ENCODE measurements at places on chromosomes 5 and 9.

DNA sequence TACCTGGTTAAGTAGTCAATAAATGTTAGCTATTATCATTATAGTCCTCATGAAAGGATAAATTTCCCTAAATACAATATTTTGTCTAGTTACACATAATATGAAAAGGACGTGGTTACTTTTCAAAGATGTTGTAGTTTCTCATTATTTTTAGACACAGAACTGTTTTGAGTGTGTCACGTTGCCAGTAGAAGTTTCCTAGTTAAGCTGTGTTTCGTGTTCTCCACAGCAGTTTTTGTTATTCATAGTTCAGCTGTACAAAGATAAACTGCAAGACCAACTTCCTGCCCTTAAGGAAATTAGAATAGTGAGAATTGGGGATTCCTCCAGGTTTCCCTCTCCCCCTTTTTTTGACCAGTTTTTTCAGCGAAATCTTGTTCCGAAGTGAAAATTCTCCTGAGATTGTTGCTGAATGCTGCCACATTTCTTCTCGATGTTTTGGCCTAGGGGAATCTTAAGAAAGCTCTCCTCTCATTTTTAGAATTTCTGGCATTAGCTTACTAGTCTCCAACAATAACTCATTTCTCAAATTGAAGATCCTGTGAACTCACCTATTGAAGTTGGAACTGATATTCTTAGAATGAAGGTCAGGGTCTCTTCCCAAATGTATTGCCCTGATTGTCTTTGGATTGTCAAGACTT is 176.1 kb downstream of the PAM start:
- no peak for DNase-seq

DNA sequence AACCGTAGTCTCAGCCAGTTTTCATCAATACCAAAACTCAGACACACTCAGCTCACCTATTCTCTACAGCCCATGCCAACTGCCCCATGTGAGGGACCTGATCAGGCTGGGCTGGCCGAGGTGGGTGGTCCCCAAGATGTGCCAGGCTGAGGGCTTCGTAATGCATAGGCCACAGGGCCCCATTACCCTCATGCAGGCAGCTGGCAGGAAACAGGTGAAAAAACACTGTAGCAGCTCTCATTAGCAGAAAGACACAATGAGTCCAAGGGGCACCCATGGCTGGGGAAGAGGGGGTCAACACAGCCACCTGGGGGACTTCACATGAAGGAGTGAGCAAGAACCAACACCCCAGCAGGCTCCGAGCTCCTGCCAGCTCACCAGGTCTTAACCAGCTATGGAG is 8.2 kb downstream of the IPPK start:
- DNase-seq, result no peak

DNA sequence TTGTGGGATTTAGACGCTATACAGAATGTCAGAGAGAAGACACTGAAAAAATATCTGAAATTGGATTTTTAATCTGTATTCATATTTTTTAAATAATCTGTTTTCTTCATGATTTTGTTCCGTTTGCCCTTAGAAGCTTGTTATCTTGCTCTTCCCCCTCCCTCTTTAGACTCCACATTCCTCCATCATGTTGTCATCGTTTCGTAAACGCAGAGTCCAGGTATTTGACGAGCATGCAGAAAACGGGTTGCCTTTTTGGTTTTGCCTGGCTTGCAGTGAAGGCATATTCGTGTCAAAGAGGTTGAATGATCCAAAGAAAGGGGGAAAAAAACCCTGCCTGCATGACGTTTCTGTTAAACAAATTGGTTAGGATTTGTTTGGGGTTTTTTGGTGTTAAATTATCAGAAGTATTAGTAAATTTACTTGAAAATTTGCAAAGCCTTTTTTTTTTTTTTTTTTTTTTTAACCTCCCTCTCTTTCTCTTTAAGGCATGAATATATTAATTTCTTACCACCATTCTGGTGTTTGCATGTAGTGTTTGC is 2.9 kb downstream of the SPTAN1 start:
- no peak for DNase-seq

DNA sequence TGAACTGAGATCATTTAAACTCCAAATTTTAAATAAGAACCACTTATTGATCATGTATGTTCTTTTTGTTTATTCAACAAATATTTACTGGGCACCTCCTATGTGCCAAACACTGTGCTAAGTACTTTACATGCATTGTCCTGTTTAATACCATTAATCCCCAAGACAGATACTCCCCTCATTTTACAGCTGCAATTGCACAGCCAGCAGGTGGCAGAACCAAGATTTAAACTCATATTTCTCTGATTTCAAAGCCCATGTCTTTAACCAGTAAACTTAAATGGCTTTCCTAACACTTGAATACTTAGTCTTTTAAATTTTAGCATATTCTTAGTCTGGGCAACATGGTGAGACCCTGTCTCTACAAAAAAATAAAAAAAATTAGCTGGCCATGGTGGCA is 43.4 kb upstream of the KIAA1958 start:
- DNase-seq, result peak; percentile 3

DNA sequence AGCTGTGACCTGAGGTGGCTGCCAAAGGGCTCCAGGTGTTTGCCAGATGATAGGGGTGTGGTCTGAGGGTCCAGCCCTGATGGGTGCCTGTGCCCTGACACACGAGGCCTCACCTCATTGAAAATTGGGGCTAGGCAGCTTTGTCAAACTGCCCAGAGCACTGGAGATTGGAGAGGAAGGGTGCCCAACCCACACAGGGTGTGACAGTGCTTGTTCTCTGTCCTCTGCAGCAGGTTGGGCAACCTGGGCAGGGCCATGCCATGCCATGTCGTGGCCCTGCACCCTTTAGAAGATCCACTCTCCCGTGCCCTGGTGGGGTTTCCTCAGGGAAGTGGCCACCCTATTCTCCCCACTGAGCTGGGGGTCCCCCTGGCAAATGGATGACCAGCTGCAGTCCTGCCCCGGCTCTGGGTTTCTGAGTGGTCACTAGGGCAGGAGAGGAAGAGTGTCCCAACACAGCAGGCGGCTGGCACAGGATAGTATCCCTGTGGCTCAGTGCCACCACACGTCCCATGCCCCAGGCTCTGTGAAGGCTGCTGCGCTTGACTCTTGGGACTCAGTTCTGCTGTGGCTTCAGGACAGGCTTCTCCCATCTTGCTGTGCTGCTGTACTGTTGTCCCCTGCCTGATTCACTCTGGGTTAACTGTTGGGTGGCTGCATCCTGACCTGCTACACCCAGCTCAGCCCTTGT is 100.8 kb upstream of the PITX1 start:
- no peak for DNase-seq

DNA sequence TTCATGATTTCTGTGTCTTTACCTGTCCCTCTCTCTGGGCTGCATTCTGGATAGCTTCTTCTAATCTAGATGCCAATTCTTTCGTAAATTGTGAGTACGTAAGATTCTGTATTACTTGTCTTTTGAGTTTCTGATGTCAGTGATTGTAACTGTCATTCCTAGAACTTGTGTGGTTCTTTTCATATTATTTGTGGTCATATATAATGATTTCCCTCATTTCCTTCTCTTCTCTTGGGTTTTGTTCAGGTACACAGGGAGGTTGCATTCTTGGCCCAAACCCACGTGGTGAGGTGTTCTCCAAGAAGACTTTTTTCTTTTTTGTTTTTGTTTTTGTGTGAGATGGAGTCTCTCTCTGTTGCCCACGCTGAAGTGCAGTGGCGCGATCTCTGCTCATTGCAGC is 13.8 kb downstream of the UGCG start:
- DNase-seq, result no peak

- no peak for DNase-seq
These were observed 77.5 kb downstream of the ZSWIM6 start for GRCh38 chr5:61409568-61409967.

DNA sequence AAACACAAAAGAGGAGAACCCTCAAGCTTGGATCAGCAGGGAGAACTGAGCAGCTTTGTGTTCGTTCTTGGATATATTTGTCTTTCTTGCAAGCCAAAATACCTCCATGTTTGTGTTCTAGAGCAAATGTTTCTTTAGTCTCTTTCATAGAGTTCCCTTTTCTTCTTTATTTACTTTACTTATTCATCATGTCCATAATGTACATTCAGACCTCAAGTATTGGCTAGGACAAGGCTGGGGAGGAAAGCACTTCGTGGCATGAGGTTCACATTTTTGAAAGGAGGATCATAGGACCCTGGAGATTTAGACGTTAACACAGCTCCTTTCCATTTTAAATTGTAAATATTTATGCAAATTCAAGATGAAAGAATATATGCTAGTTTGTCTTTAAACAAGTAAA is 590.2 kb upstream of the MEF2C start:
- DNase-seq, result no peak

GRCh38 chr5:14534773-14535172 is 46.8 kb upstream of the OTULINL start:
- no peak for DNase-seq

GRCh38 chr9:12878351-12878978 is 103.6 kb downstream of the LURAP1L start:
- DNase-seq, result no peak

DNA sequence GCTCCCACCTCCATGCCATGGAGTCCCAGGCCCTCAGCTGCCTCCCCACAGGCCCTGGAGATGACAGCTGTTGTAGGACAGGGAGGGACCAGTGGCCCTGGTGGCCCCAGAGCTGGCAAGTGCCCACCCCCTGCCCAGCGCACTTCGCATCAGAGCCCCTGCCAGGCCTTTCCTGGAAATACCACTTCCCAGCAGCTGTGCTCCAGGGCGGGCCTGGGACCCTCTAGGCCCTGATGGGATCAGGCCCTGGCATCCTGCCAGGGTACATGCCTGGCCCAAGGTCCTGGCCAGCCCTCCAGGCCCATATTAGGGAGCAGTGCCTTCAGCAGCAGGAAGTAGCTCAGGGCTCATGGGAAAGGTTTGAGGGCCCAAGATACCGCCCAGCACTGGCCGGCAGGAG is 2.5 kb downstream of the KCNT1 start:
- no peak for DNase-seq

- DNase-seq, result peak; percentile 50
These were observed 77.9 kb downstream of the AK8 start for GRCh38 chr9:132800038-132800648.

- no peak for DNase-seq
These were observed 25.2 kb downstream of the FGF1 start for GRCh38 chr5:142660731-142661130.

GRCh38 chr5:169071-169727 is 22.1 kb upstream of the LRRC14B start:
- DNase-seq, result no peak

- no peak for DNase-seq
These were observed 8.8 kb downstream of the HTR4 start for GRCh38 chr5:148645527-148645926.

GRCh38 chr9:68597362-68597997 is 56.8 kb upstream of the TMEM252 start:
- DNase-seq, result no peak

DNA sequence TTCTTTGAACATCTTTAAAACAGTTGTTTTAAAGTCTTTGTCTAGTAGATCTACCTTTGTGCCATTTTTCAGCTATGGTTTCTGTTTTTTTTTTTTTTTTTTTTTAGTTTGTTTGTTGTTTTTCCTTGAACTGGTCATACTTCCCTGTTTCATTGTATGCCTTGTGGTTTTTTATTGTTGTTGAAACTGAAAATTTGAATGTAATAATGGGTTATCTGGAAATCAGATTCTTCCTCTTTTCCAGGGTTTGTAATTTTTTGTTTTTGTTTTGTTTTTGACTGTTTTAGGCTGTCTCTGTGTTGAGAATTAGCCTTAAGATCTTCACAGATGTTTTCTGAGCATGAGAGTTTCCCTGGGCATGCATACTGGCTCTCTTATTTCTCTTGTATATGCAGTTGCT is 269.6 kb upstream of the DAP start:
- no peak for DNase-seq

DNA sequence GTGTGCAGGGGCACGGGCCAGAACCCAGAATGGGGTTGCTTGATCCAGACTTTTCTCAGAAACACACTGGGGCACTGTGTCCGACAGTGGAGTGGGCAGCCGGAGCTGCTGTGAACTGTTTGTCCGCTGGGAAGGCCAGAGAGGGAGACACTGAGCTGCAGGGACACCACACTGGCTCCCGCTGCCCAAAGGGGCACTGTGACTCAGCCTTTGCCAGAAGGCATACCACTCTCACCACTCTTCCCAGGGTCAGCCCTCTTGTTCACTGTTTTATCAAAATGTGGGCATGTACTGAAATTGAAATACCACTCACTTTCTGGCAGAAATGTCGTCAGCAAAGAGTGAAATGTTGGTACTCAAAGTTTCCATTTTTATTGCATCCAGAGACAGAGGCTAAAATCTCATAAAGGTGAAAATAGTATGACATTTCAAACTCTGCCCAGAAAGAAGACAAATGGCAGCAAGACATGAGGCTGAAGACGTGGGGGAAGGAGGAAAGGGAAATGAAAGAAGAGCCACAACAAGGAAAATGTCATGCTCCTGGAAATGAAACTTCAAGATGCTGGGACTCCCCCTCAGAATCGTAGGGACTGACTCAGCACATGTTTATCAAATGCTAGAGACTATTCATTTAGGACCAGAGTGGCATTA is 4.5 kb upstream of the IL7R start:
- DNase-seq, result no peak

DNA sequence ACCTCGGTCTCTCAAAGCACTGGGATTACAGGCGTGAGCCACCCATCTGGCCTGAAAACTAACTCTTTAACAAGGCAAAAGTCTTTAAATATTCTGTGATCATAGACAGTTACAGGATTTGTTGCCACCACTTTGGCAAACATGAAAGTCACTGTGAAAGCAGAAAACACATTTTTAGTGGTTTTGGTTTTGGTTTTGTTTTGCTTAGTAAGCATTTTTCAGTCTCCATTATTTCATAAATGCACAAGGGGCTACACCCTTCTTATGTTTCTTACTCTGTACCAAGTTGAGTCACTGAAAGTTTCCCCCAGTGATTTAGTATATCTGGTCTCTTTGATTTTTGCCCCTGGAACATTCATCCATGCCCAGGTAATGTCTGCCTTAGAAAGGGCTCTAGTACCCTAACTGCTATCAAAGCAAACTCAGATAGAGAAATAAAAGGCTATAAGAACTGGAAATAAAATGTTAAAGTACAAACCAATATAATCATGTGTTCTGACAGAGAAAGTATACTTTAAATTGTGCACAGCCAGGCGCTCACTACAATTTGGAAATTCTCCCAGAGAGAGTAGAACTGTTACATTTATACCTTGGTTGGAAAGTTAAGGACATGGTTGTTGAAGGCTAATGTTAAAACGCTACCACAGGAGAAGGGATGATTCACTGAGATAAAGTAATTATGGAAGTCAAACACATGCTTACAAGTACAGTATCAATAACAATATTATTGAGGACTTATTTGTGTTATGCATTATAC is 1022.5 kb upstream of the DMAC1 start:
- no peak for DNase-seq

GRCh38 chr5:177372034-177372896 is 12.0 kb upstream of the SLC34A1 start:
- DNase-seq, result no peak

- DNase-seq, result no peak
These were observed 416.5 kb upstream of the POU5F2 start for GRCh38 chr5:94157704-94158539.

GRCh38 chr5:78805474-78806124 is 157.0 kb upstream of the LHFPL2 start:
- no peak for DNase-seq

GRCh38 chr5:123147128-123147715 is 58.2 kb downstream of the PRDM6 start:
- DNase-seq, result no peak
